ENCODE measurements at places on chromosomes 12 and 14. TPM values are rescaled to one million over a fixed set of nuclear protein-coding genes. Genes with fewer than 3 reads are reported as not detected.
A peak's percentile ranks its signal among the peaks of the same experiment; 100 is the strongest.

- DNase-seq = no peak
Observed at GRCh38 chr12:38823314-38823713, 82.1 kb downstream of the CPNE8 start.

GRCh38 chr12:105259226-105259625 lies 23.3 kb upstream of the APPL2 start:
- no peak for DNase-seq

DNA sequence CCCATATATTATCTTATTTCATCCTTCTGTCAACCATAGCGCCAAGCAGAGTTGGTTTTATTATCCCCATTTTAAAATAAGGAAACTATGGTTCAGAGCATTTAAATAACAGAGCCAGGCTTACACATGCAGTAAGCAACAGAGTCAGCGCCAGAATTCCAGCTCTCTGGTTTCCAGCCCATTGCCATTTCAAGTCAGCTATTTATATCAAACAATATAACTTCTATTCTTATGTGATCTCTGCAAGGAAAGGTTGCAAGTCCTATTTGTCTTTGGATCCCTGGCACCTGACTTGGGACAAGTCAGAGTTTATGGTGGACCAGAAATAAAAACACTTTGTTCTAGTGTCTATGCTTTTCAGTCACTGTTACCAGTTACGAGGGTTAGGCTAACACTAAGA lies 174.1 kb upstream of the EEA1 start:
- DNase-seq = no peak

DNA sequence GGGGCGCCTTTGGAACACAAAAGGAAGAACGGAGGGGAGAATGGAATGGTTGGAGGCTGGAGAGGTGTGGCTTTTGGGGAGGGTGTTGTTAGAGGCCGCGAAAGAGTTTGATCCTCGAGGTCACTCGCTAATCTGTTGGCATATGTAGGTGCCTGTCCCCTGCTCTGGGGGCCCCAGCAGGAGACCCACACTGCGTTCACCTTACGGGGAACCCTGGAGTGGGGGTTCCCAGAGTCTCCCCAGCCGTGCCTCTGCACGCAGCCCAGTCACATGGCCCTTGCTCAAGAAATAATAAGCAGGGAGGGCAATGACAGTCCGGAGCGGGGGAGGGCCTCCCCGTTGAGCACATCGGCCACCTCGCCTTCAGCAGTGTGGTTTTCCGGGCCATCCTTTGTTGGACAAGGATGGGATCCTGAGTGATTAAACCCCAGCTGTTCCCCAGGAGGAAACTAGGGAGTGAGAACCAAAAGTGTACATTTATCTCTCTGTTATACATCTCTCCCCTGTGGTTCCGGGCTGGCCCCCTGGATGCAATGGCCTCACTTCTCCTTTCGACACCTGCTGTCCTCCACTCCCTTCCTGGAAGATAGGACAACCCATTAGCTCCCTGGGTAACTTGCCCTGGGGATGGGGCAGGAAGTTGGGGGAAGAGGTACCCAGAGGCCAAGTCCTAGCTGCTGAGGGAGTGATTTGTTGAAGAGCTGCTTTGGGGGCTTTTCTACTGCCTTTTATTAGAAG lies 1.3 kb downstream of the PLEKHG3 start:
- no peak for DNase-seq

DNA sequence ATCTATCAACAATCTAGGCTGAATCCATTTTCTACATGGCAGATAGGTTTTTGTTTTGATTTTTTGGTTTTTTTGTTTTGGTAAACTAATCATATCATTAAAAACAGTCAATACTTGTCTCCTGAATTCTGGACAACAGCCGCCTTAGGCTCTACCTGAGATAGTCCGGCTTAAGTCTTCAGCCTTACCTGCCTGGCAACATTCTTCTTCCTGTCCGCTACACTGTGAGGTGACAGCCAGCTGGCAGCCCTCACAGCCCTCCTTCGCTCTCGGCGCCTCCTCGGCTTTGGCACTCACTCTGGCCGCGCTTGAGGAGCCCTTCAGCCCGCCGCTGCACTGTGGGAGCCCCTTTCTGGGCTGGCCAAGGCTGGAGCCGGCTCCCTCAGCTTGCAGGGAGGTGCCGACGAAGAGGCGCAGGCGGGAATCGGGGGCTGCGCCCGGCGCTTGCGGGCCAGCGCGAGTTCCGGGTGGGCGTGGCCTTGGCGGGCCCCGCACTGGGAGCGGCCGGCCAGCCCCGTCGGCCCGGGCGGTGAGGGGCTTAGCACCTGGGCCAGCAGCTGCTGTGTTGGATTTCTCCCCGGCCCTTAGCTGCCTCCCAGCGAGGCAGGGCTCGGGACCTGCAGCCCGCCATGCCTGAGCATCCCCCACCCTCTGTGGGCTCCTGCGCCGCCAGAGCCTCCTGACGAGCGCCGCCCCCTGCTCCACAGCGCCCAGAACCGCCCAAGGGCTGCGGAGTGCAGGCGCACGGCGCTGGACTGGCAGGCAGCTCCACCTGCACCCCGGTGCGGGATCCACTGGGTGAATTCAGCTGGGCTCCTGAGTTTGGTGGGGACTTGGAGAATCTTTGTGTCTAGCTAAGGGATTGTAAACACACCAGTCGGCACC lies 49.0 kb downstream of the MDGA2 start:
- DNase-seq = no peak

DNA sequence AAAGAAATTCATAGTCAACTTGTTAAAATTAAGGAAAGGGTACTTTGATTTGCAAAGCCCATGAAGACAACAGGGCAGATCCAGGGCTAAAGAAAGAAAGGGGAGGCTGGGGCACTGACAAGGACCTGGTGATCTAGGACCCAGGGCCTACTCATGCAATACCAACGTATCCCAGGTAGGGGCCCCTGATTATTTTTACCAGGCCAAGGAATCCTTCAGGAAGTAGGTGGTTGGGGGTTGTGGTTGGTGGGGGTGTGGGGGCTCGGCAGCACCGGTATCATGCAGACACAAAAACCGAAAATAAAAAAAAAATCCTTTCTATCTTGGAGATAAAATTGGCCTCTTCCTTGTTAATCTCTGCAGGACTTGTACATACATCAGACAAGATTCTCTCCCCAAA lies 47.5 kb downstream of the GSC start:
- no peak for DNase-seq

DNA sequence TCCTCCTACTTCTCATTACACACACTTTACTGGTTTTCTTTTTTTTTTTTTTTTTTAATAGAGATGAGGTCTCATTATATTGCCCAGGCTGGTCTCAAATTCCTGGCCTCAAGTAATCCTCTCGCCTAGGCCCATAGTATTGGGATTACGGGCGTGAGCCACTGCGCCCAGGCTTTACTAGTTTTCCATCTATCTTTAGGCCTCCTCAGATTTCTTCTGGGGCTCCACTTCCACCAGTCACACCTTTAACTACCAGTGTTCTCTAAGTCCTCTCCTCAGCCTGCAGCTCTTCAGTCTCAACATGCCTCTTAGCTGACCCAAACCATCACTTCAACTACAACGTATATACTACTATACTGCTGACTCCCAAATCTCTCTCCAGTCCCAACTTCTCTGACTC lies 10.4 kb downstream of the R3HDM2 start:
- no peak for DNase-seq

- DNase-seq = no peak
Observed at GRCh38 chr12:111858778-111859177, 16.8 kb downstream of the MAPKAPK5 start.

DNA sequence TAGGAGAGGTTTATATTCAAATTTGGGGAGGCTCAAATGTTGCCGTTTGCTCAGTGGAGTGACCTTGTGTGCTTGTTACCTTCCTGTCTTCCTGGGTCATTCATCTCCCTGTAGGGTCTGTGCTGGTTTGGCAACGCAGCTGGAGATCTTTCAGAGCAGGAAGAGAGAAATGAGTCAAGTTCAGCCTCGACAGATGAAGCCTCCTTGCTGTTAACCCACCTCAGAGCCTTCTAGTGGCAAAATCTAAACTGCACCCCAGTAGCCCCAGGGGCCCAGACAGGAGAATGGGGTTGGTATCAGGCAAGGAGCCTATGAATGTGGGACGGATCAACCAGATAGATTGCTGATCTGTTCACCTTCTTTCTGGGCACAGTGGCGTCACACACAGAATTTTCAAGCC lies 999.3 kb downstream of the VRK1 start:
- no peak for DNase-seq

- DNase-seq = no peak
Observed at GRCh38 chr14:22488522-22489243, 100.3 kb downstream of the DAD1 start.

- DNase-seq = peak; percentile 84
Observed at GRCh38 chr12:123115409-123116121, 35.3 kb downstream of the PITPNM2 start.

DNA sequence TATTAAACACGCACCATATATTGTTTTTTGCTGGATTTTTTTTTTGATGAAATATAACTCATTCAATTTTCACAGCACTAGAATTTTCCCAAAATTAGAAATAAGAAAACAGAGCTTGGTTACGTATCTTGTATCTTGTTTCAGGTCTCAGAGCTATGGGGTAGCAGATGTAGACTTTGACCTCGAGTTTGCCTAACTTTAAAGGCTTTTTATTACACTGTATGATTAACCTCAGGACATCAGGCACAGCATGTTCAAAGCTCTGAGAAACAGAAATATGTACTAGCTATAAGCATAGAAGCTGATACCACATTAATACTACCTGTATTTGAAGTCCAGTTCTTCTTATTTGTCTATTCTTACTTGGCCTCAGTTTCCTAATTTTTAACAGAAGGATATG lies 171.9 kb upstream of the KITLG start:
- no peak for DNase-seq

GRCh38 chr12:121947981-121948380 lies 29.6 kb downstream of the CFAP251 start:
- no peak for DNase-seq

GRCh38 chr14:61451491-61451890 lies 130.1 kb downstream of the PRKCH start:
- no peak for DNase-seq

PDZRN4 gene
- total RNA-seq = 1.6 TPM

KCNK13 gene
- 6.0 TPM for total RNA-seq

HOTAIR gene
- total RNA-seq = not detected

WNT5B gene
- 3.0 TPM for total RNA-seq

OR4E2 gene
- total RNA-seq = not detected

ATF7 gene
- 22.1 TPM for total RNA-seq

KSR2 gene
- total RNA-seq = 0.08 TPM

LIN7A gene
- 16.2 TPM for total RNA-seq

HIP1R gene
- total RNA-seq = 43.8 TPM

SLC2A14 gene
- not detected for total RNA-seq

CACNA2D4 gene
- 1.6 TPM for total RNA-seq
